ENCODE measurements at places on chromosomes 4 and X. TPM values are rescaled to one million over a fixed set of nuclear protein-coding genes. Genes with fewer than 3 reads are reported as not detected.
A peak's percentile ranks its signal among the peaks of the same experiment; 100 is the strongest.

Gene LGI2
- total RNA-seq = 0.86 TPM

Gene ARHGEF9
- 24.7 TPM for total RNA-seq

Gene UGT2B17
- total RNA-seq = not detected

Gene BEX1
- 12.9 TPM for total RNA-seq

Gene ZNF630
- total RNA-seq = 2.6 TPM

Gene PRR32
- not detected for total RNA-seq

DNA sequence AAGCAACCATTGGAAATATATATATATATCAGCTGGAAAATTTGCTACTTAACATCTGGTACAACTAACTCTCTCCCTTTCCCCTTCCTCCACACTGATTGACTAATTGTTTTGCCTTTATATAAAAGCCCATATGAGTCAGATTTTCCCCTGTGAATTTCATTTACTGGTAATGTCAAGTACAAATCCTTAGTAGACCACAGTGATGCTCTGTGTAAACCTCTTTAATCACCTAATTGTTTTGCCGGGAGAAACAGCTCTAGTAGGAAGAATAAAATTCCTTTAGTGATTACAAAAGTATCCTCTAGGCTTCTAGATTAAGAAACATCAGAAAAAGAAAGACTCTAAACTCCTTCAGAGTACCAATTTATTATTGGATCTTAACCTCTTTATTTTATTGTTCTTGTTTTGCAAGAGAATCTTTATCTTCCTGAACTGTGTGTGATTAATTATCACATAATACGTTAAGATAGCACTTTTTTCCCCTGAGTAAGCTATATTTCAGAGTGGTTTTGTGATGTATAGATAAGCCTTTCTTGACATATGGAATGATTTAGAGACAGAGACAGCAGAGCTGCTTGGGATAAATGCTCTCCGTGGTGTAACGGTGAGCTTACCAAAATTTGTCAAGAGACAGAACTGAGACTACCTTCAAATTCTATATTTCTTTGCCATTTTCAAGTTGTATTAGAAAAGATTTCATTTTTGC, 1606.4 kb upstream of the TENM3 start:
- DNase-seq = no peak

DNA sequence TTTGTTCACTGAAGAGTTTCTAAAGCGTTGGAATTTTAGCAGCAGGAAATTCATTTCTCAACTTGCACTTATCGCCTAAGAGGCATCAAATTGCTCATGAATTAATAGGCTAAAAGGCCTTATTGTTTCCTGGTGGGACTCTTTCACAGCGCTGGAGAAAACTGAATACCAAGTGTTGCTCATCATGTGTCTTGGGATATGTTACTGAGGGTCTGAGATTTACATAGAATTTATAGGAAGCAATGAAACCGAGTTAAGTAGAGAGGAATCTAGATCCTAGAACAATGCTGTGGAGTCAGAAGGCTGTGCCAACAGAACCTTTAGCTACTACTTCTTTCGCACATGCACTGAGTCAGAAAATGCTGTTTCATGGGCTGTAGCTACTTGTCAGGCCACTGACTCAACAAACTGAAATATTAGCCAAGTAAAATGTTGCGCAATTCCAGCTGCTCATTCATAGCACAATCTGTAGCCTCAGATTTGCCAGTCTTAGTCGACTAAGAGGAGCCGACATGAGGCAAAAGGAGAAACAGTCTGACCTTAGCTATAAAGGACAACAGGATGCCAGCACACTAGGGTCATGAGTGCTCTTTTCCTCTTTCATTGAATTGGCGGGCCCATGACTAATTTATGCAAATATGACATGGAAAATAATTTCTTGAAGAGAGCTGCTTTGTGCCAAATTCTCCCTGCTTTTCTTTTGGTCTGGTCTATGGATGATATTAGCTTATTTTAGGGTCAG, 35.9 kb upstream of the CXCL8 start:
- peak; percentile 66 for DNase-seq

DNA sequence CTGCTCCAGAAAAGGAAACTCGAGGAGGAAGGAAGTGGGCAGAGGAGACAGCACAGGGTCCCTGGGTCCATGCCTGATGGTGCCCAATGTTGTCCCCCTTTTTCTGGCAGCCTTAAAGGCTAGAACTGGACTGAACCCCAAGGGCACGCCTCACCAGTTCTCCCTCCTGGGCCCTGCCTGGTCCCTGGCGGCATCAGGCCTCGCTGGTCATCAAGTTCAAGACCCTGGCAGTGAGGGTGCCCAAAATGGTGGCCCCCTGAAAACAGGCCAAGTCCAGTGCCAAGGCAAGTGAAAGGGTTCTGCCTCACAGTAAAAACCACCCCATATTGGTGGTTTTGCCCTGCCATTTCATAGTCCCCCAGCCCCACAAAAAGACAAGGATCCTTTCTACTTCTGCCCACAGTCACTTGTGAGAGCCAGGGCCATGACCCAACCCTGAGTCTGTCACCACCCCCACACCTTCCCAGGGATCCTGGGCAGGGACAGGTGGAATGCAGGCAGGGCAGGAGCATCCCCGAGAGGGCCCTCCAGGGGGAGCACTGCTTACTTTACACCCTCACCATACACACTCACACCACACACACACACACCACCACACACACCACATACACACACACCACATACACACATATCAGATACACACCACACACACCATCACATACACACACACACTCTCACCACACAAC, 107.6 kb downstream of the DCTD start:
- no peak for DNase-seq

- DNase-seq = no peak
These were observed 22.0 kb downstream of the CPZ start for GRCh38 chr4:8614365-8615193.

GRCh38 chr4:88457307-88458103, 586 bp downstream of the HERC5 start:
- DNase-seq = peak; percentile 36

GRCh38 chr4:55450566-55450965, 54.8 kb downstream of the TMEM165 start:
- DNase-seq = no peak

DNA sequence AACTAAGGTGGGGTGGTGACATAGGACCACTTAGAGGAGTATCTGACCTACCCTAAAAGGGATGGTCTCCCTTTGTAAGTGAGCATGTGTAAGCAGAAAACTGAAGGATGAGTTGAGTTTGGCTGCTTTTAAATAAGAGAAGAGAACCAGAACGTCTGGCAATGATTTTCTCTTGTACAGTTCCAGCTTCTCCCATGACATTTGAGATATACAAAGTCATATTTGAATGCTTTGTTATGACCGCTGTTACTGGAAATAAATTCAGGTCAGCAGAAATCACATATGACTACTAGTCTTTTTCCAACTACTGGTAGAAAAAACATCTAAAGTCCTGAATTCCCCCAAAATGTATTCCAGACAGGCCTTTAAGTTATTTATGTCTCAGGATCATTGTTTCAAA, 313.3 kb upstream of the BMP3 start:
- no peak for DNase-seq

- no peak for DNase-seq
These were observed 21.3 kb downstream of the MAEA start for GRCh38 chr4:1310796-1311631.

GRCh38 chr4:39433878-39434492, 24.7 kb downstream of the RPL9 start:
- no peak for DNase-seq

- DNase-seq = no peak
These were observed 30.0 kb upstream of the MYOZ2 start for GRCh38 chr4:119105605-119106004.

DNA sequence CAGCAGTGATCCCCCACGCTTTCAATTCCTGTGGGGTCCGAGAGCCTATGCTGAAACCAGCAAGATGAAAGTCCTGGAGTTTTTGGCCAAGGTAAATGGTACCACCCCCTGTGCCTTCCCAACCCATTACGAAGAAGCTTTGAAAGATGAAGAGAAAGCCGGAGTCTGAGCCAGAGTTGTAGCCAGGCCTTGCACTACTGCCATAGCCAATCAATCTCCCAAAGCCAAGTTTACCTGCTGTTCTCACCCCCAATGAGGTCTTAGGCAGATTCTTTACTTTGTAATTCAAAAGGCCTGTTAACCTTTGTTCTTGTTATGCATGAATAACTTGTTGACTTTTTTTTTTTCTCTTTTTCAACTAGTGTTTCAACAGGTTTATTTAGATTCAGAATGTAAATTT, 4.0 kb downstream of the MAGEB2 start:
- DNase-seq = no peak

GRCh38 chr4:150939530-150939929, 75.6 kb downstream of the LRBA start:
- no peak for DNase-seq

DNA sequence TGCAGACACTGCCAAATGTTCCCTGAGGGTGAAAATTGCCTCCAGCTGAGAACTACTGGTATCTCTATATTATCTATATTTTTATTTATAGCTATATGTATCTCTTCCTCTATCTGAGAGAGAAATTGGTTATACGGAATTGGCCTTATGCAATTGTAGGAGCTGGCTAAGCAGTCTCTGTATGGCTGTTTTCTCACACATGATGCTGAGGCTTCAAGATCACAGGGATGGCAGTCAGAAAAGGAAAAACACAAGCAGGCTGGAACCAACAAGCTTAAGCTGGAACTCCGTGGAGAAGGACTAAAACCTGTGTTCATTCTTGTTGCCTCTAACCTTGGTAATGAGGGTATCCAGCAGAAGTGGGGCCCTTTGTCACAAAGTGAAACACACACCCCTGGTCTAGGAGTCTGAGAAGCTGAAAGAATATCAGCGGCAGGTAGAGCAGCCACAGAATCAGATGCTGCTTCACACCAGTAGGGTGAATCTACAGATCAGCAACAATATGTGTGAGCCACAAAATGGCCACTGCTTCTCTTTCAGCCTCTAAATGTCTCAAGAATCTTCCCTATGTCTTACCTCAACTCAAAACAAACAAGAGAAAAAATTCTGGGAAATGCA, 166.5 kb upstream of the PPP1R2C start:
- DNase-seq = no peak

- DNase-seq = no peak
These were observed 54.8 kb upstream of the SRD5A3 start for GRCh38 chr4:55291227-55291640.

GRCh38 chr4:56910172-56910967, 2.7 kb downstream of the REST start:
- DNase-seq = no peak

DNA sequence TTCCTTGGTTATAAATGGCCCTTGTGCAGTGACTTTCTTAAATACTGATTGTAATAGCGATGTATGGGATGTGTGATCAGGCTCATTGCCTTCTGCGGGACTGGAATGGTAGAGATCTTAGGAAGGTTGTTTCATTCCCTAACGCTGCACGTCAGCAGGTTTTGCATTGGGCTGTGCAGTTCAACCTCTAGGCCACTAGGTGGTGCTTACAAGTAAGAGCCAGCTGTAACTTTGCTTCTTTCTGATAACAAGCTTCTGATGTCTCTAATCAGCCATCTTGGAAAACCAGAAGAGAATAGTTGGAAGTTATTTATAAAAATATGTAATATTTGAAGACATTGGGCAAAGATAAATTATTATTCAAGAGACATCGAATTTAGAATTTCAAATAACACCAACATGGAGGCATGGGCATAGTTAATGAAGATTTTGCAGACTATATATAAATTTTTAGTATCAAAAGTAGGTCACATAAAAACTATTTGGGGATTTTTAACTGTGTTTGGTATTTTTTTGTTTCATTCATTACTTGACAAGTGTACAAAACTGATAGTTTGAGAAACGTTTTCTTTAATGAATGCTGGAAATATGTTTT, 339.7 kb upstream of the PCDH7 start:
- peak; percentile 4 for DNase-seq

- no peak for DNase-seq
These were observed 39.9 kb downstream of the CCKAR start for GRCh38 chr4:26450418-26450817.

GRCh38 chr4:86536151-86536550, 58.0 kb upstream of the PTPN13 start:
- no peak for DNase-seq

DNA sequence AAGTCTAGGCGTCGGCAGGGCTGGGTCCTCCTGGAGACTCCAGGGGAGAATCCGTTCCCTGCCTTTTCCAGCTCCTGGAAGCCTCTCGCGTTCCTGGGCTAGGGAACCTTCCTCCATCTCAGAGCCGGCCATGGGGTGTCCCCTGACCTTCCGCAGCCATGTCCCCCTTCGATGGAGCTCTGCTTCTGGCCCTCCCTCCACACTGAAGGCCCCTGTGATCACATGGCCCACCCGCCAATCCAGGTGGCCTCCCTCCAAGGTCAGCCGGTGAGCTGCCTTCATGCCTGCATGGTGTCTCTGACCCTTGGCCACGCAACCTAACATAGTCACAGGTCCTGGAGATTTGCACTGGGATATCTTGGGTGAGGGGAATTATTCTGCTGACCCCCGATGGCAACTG, 69.6 kb downstream of the TRMT44 start:
- DNase-seq = no peak

GRCh38 chr4:174689618-174690017, 139.4 kb downstream of the GLRA3 start:
- DNase-seq = no peak

DNA sequence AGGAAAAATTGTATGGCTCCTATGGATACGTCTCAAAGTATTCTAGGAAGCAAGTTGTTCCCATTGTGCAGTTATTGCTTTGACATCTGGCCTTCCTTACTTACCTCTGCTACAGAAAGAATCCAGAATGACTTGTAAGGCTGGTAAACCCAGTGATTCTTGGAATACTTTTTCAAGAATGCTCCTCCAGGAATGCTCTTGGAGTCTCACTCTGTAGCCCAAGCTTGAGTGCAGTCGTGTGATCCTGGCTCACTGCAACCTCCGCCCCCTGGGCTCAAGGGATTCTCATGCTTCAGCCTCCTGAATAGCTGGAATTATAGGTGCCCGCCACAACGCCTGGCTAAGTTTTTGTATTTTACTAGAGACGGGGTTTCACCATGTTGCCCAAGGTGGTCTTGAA, 38.1 kb downstream of the GAB1 start:
- DNase-seq = no peak

DNA sequence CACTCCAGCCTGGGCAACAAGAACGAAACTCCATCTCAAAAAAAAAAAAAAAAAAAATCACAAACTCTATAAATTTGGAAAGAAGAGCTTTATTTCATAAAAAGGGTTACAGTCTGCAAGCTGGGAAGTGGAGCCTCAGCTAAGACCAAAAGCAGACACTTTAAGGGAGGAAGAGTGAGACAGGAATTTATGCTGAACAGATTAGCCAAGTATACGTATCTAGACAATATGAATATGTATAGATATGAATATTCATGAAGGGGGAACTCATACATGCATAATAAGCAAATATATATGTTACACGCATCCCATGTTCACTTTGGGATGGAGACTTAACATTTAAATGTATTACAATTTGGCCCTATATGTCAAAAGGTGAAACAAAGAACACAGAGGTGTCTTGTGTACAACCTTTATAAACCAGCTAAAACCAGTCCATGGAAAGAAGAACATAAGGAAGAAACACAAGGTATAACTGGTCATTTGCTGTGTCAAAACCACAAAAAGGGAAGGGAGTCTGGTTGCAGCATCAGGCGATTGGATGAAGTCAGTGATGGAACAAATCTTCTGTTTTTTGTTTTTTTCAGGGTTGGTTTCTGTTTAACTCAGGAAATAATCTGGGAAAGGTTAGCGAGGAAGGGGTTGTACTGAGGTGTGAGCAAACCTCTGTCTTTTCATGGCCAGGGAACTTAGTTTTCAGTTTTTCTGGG, 130.0 kb upstream of the MAOA start:
- no peak for DNase-seq

Data from Calu3 (cell line).